ENCODE measurements at places on chromosomes 1 and 21.
A peak's percentile ranks its signal among the peaks of the same experiment; 100 is the strongest.

GRCh38 chr1:74690909-74691308, 17.3 kb upstream of the ERICH3 start:
- DNase-seq, result no peak

GRCh38 chr1:25431955-25432719, 1.4 kb downstream of the MACO1 start:
- DNase-seq, result peak; percentile 5

- DNase-seq, result no peak
These were observed 17.9 kb downstream of the PTTG1IP start for GRCh38 chr21:44855572-44855971.

DNA sequence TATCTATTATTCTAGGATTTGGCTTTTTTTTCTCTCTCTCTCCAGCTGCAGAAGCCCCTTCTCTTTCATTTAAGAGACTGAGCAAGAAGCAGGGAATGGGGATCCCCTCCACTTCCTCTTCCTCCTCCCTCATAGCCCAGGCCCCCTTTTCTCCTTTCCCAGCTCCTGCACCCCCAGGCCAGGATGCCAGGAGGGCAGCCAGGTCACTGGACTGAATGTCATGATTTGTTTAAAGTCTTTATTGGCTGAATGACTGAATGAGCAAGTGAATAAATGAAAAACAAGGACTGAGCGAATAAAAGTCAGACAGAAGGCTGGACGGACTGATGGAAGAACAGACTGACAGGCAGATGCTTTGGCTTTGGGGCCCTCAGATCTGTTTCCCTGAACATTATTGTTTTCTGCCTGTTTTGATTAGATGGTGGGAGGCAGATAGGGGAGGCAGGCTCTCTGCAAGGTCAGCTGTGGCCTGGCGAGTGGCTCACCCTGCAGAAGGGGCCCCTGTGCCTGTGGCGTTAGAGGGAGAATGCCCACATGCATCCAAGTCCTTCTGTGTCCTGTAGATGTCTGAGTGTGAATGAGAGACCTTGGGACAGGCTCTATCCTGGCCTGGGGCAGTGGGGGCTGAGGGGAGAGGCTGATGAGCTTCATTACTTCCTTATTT, 20.3 kb upstream of the ADGRB2 start:
- DNase-seq, result no peak

- no peak for DNase-seq
These were observed 61.4 kb upstream of the VCAM1 start for GRCh38 chr1:100657876-100658715.

- no peak for DNase-seq
These were observed 135.2 kb downstream of the SLC44A5 start for GRCh38 chr1:75475696-75476095.

DNA sequence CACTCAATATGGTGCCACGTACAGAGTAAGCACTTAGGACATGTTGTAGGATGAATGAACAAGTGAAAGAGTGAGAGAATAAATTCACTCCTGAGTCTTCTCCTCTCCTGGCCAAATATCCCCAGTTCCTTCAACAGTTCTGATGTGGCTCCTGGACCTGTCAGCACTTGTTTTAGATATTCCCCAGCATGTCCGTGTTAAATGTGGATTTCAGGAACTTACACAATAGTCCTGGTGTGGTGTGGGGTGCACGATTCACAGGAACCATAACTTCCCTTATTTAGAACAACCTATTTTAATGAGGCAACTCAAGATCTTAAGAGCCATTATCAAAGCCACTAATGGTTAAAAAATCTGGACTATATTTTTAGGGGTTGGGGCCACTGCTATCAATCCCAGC, 39.0 kb upstream of the MYSM1 start:
- DNase-seq, result no peak

DNA sequence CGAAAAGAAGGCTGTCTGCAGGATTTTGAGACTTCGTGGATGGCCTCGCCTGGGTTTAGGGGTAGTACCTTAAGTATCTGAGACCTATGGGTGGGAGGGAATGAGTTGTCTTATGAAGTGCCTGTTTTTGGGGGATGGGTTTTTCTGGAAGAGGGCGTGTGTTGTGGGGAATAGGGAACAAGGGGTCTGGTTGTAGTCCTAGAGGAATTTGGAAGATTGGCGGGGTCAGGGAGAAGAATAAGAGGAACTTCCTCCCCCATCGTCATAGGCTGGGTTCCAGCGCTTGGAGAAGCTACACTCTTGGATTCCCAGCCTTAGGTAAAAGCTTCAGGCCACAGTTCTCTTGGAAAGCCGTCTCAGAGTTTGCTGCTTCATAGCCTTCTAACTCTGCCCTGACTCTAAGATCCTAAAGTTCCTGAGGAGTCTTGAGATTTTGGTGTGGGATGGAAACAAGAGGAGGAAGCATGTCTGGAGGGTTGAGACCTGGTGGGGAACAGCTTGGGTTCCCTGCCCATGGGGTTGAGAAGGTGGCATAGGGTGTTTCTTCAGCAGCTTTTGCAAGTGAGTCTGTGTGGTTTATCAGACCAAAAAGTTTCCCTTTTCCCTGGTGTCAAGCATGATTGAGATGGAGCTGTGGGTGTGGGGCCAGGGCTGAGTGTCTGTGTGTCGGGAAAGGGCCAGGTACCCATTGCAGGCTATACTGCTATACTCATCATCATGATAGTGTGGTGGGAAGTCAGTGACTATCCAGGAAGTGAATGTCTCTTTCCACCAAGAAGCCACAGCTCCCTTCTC, 1.8 kb downstream of the VANGL2 start:
- DNase-seq, result no peak

- peak; percentile 46 for DNase-seq
These were observed 84.6 kb downstream of the VPS13D start for GRCh38 chr1:12314333-12314903.

DNA sequence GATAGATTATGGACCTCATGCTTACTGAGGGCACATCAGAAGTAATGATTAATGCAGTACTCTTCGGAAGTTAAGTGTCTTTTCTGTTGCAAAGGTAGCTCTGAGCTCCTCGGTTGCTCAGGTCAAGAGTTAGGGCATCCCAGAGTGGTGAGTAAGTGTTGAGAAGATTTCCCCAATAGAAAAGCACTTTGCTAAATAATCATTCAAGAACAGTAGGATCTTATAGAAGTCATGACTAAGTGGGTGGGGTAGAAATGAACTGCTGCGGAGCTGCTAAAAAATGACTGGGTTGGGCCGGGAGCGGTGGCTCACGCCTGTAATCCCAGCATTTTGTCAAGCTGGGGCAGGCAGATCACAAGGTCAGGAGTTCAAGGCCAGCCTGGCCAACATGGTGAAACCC, 648.6 kb upstream of the CAMK1G start:
- DNase-seq, result no peak

DNA sequence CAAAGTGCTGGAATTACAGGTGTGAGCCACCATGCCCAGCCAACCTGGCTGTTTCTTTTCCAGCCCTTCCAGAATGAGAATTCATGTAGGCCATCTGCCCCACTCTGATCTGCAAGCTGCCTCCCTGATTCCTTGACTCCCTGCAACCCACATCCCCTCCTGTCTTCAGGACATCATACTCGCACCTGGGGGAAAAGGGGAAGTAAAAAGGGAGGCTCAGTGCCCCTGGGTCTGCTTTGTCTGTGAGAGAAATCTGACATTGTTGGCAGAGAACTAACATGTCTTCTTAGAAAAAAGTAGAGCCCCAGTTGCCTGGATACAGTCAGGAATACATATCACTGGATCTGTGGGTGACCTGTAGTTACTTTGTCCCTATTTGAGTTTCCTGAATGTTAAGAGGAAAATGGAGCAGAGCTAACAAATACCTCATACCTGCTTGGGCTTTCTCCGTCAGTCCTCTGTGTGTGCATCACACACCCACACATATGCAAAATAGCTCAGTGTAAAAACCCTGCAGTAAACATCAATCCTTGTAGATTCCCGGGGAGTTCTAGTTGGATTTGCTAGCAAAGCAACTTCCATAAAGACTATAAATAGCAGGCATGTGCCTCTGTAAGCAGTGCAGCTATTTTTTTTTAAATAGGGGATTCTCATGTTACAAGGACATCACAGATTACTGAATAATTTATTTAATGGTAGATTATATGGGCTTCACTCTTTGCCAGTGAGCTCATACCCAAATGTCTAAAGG, 62.9 kb downstream of the TEX35 start:
- no peak for DNase-seq

GRCh38 chr21:45824546-45825215, 156.9 kb upstream of the COL6A1 start:
- no peak for DNase-seq

- no peak for DNase-seq
These were observed 14.3 kb downstream of the ZNF670 start for GRCh38 chr1:247064304-247064703.

GRCh38 chr1:108016451-108016920, 51.5 kb upstream of the VAV3 start:
- DNase-seq, result peak; percentile 47

- peak; percentile 84 for DNase-seq
These were observed 1.9 kb downstream of the TAGLN2 start for GRCh38 chr1:159923203-159924024.

All from AG08395 (cell line).